ENCODE measurements at places on chromosomes 3 and 15.

GRCh38 chr15:56996746-56997470 lies 78.5 kb downstream of the TCF12 start:
- no peak for DNase-seq

DNA sequence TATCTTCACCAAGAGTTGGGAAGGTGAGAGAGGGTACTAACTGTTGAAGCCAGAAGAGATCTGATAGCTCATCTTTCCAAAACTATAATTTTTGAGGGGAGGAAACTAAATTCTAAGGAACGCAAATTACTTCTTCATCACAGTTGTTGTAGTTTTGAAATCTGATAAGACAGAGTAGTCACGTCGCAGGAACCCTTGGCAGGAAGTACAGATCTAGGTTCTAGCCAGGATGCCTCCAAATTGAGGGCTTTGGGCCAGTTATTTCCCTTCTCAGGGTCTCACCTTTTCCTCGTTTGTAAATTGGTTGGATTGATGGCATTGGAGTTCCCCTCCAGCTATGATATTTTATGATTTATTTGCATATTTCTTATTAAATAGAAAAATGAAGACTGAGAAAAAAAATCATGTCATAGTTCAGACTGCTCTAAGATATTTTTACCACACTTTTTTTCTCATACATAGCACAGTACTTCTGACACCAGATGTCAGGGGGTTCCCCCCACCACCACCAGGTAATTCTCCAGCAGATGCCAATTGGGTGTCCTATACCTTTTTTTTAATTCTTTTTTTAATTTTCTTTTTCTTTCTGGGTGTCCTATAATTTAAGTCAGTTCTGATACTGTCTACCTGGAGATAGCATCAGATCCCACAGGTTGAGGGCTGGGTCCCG lies 32.3 kb upstream of the APH1B start:
- peak; percentile 57 for DNase-seq

- no peak for DNase-seq
Measured at GRCh38 chr3:162933656-162934055, 1437.0 kb downstream of the OTOL1 start.

DNA sequence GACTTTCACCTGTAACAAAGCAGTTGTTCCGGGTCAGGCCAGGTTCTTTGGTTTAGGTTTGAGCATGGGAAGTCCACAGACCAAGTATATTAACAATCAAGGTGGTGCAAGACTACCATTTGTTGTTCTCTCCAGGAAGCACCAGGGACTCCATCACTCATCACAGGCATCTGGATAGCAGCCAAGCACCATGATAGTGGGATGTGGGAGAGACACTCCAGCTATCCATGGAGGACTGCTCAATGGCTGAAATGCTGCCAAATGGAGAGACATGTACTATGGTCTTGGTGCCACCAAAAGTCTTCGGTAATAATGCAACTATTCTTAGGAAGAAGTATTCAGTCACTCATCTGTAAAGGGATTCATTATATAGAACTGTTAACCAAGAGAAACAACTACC lies 143.0 kb downstream of the TNIK start:
- peak; percentile 16 for DNase-seq

DNA sequence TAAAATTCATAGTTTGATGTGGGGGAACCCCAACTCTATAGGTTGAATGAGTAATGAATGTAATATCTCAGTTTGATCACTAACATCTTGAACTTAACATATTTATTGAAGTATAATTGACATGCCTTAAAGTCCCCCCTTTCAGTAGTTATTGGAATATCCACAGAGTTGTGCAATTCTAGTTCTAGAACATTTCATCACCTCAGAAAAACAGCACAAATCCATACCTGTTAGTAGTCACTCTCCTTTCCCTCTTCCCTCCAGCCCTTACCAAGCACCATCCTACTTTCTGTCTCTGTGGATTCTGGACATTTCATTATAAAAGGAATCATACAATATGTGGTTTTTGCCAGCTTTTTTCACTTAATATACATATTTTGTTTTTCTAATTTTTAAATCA lies 8.7 kb upstream of the NIT2 start:
- DNase-seq: no peak

GRCh38 chr3:186342197-186342596 lies 19.8 kb downstream of the DGKG start:
- no peak for DNase-seq

GRCh38 chr15:56732135-56732885 lies 999 bp downstream of the ZNF280D start:
- peak; percentile 80 for DNase-seq

DNA sequence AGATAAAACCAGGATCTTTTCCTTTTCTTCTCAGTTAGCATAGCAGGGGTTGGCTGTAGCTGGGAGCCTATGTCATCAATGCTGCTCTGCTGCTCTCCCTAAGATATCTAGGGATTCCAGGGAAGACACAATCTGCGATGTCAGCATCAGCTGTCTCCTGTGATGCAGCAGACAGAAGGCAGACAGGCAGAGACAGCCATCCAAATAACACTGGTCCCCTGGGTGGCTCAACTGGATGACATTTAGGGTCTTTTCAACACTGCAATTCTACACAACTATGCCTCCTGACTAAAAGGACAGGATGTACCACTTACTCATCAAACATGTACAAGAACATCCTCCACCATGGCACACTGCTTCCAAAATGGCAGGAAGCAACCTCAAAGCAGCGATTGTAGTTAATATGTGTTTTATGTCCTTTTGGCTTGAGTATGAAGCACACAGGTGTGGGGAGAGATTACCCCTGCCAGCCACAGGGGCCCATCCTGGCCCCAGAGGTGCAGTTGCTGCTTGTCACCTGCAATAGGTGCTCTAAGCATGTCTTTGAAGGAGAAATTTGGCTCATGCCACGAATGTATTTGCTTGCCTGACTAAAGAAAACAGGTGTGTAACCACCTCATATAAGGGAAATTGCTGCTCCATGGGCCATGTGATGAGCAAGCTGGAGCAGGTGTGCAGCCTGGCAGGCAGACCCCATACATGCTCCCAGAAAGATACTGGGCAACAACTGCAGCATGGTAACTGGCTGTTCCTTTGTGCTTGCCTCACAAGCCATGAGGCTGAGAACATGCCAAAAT lies 357.8 kb downstream of the VPS13C start:
- no peak for DNase-seq

GRCh38 chr3:16415911-16416476 lies 97.5 kb downstream of the RFTN1 start:
- DNase-seq: peak; percentile 42

DNA sequence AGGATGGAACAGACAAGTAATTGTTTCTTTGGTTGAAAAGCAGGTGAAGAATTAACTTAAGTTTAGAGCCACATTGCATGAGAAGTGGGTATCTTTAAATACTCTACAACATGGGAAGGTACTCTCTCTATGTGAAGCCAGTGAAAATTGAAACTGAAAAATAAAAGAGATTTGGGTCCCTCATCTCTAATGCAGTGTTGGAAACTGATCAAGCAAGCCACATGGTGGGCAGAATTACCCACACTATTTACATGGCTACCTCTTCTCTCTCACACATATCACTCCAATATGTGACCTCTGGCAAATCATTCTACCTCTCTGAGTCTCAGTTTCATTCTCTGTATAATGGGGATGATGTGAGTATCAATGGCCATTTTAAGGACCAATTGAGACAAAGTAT lies 339.0 kb downstream of the IL5RA start:
- no peak for DNase-seq

GRCh38 chr3:119589102-119589773 lies 8.4 kb upstream of the PLA1A start:
- DNase-seq: no peak

GRCh38 chr3:30473374-30474051 lies 132.9 kb upstream of the TGFBR2 start:
- DNase-seq: peak; percentile 67
